ENCODE measurements at places on chromosomes 4 and X.

- DNase-seq, result no peak
Measured at GRCh38 chr4:91488946-91489345, 814.8 kb upstream of the GRID2 start.

DNA sequence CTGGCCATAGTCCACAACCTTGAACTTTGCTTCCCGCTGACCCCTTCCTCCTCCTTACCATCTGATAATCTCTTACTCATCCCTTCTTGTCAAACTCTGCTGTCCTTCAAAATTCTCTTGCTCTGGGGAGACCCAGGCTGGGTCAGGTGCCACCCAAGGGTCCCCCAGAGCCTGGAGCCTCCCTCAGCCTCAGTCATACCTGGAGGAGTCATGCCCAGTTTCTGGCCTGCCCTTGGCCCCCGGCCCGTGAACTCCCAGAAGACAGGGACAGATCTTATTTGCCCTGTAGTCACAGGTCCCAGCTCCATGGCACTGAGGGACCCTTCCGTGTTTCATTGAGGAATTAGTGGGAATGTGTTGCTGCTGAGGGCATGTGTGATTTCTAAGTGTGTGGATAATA is 4.7 kb upstream of the GPR78 start:
- no peak for DNase-seq

DNA sequence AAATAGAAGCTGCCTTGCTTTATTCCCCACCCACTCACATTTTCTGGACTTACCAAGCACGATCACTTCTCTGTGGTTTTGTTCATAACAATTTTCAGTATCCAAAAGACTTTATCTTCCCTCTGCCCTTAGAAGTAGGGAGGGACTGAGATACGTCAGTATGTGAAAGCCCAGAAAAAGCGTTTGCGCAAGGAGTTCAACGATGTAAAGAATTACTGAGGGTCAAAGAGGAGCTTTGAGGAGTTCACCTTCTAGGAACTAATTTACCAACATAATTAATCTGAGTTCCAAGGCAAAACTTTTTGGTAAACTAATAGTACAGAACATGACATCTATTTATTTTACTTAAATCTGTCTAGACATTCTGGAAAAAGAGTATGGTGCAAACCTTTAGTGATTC is 84.6 kb downstream of the MBNL3 start:
- no peak for DNase-seq

DNA sequence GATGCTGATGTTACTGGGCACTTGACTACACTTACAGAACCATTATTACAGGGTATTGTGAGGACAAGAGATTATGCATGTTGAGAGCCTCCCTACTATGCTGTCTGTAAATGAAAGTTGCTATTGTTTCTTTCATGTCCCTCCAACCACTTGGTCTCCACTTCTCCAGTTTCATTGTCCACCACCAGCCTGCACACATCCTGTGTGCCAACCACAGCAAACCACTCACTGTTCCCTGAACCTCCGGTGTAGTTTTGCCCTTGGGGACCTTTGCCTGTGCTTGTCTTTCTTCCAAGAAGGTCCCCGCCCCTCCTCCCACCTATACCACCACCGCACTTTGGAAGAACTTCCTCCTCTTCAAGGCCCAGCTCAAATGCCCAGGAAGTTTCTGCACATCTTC is 43.1 kb upstream of the AFF2 start:
- no peak for DNase-seq

DNA sequence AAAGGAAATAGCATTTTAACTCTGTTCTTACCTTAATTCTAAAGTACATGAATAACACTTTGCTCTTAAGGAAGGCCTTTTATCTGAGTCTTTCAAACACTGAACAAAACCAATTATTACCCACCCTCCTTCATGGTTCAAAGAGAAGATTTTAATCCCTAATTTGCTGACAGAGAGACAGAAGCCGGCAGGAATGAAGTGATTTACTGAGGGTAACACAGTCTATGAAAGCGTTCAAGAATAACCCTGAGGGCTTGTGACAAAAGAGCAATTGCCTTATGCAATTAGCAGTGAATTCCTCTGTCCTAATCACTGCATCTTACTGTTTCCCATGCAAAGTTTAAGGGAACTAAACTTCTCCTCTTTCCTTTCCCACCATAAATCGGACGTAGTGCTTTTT is 144.1 kb downstream of the PACRGL start:
- DNase-seq, result no peak

GRCh38 chr4:56828784-56829535 is 7.5 kb upstream of the SPINK2 start:
- DNase-seq, result no peak

DNA sequence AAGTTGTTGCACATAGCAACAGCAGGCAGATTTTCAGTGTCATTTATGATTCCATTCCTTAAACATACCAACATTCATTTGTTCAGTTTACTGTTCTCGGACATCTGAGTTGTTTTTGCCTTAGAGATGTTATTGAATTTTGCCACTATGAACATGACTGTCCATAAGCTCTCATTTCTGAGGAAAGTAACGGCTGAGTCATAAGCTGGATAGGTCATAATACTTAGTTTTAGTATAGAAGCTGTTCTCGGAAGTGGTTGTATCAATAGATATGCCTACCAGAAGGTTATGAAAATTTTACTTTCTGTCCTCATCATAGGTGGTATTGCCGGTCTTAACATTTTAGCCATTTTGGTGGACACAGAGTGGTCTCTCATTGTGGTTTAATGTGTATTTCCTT is 157.1 kb upstream of the CLNK start:
- no peak for DNase-seq

DNA sequence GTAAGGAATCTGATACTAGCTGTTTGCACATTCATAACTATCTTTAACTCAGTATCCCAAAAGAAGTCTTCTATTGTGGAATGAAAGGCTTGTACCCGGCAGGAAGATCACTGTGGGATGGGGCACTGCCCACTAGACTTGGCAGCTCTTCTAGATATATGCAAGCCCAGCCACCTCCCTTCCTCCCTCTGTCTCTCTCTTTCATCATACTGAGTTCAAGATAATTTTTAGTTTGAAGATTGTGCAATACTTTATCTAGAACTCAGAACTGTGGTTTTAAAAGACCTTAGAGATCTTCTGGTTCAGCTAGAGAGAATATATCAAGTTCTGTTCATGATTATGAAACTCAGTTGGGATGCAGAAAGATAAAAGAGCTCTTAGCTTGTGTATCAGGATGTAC is 22.5 kb upstream of the GPR34 start:
- DNase-seq, result no peak

- no peak for DNase-seq
Measured at GRCh38 chr4:56650262-56651055, 30.6 kb downstream of the HOPX start.

DNA sequence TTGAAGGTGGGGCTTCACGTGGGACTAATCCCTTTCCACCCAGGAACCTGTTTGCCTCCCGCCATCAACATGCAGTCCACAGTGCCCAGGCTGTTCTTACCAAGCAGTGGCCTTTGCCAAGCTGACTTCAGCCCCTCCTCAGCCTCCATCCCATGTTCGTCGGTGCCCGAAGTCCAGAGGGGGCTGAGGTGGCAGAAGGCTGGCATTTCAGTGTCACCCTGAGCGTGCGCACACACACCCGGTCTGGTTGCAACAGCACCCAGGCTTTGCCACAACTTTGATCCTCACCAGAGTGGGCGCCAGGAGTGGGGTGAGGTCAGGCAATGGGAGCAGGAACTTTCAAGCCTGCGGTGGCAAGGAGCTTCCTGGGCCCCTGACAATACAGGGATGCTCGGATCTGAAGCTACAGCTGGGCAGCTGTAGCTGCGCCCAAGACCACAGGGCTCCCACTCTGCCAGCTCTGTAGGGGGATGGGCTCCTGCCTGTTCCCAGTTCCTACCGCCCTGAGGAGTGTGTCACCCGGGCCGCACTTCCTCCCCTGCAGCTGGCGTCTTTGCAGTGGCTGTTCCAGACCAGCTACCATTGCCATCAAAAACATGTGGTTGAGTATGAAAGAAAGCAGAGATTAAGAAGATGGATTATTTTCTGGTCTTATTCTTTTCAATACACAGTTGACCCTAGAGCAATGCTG is 428.0 kb downstream of the EPHA5 start:
- DNase-seq, result no peak

DNA sequence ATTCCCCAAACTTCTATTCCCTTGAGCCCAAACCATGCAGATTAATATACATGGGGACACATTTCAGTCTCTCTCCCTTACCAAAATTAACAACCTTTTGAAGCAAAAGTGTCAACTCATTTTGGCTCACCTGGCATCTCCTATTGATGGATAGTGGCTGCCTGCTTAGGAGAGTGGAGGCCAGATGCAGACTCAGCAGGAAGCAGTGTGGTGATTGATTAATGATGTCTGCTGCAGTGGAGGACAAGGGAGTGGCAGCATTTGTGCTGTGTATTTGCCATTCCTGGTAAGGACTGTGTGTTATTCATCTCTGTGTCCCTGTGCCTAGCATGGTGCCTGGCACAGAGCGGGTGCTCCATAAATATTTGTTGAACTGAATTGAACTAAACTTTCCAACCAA is 590.1 kb downstream of the RAB28 start:
- no peak for DNase-seq

- no peak for DNase-seq
Measured at GRCh38 chr4:120633810-120634209, 288.7 kb downstream of the PRDM5 start.

- DNase-seq, result no peak
Measured at GRCh38 chr4:123505095-123506010, 108.8 kb downstream of the SPRY1 start.

GRCh38 chr4:137644201-137644600 is 111.9 kb upstream of the PCDH18 start:
- DNase-seq, result no peak

- DNase-seq, result peak; percentile 16
Measured at GRCh38 chrX:71253253-71254091, 468 bp downstream of the ZMYM3 start.

DNA sequence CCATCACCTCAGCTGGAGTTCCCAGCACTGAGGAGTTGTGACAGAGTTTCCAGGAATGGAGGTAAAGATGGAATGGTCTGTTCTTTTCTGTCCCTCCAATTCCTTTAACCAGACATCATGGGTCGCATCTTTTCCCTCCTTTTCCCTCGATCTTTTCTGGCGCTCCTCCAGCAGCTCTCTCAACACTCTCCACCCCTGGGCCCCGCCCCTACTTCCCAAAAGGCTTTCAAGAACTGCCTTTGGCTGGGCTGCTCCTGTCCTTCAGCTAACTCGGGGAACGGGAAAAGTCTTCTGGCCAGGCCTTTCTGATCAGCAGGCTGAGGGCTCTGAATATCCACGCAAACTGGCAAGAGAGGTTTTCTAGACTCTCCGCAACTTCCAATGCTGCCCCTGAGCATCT is 34.0 kb downstream of the UTP14A start:
- no peak for DNase-seq

GRCh38 chr4:148962539-148963290 is 520.5 kb upstream of the NR3C2 start:
- DNase-seq, result no peak

GRCh38 chrX:68865300-68865699 is 36.5 kb downstream of the EFNB1 start:
- no peak for DNase-seq

- no peak for DNase-seq
Measured at GRCh38 chr4:67880866-67881610, 2.8 kb downstream of the TMPRSS11D start.

- DNase-seq, result no peak
Measured at GRCh38 chr4:122692641-122693520, 39.6 kb upstream of the BBS12 start.

DNA sequence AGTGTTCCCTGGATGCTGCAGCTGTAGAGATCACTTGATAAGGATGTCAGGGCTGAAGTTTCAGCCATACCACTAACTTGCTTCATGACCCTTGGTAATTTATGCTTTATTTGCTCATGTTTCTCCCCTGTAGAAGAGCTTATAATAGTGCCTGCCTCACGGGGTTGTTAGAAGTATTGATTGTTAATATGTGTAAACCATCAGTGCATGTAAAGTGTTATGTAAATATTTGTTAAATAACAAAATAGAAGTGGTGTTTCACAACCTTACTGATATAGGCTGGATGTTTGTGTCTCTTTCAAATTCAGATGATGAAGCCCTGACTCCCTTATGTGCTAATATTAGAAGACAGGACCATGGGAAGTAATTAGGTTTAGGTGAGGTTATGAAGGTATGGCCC is 1.5 kb upstream of the CXCL2 start:
- no peak for DNase-seq

DNA sequence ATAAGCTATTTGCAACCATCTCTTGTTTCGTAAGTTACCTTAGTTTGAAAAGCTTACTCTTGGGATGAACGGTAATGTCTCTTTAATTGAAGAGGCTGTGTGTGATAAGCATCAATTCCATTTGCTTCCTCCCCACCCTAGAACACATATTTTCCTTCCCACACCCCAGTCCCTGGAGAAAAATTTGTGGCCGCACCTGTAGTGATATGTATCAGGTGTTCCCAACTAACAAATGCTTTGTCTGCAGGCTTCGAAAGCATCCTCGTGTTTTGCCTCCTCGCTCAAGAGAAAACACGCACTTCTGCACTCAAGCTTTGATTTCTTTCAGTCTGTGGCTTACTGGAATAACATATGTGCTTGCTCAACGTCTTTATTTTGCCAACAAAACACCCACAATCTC is 143.8 kb upstream of the OTUD4 start:
- no peak for DNase-seq

DNA sequence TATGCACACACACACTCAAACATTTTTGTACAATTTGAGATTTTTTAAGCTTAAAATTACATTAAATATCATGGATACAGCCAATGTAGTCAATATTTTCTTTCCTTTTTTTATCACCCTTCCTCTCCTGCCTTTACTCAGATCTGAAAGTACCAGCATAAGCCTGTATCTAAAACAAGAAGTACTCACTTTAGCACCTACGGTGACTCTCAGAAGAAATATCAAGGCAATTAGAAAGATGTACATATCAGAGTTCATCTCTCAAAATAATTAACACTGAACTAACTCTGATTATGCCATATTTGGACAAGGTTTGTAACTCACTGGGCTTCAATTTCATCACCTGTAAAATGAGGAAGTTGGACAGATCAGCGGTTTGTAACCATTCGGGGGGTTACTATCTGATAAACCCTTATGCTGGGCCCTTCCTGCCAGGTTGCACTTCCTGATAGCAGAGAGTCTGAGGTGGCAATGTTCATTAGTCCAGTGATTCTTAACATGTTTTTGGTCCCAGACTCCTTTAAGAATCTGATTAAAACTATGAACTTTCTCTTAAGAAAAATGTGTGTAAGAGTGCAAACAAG is 5.7 kb upstream of the GPR174 start:
- no peak for DNase-seq

DNA sequence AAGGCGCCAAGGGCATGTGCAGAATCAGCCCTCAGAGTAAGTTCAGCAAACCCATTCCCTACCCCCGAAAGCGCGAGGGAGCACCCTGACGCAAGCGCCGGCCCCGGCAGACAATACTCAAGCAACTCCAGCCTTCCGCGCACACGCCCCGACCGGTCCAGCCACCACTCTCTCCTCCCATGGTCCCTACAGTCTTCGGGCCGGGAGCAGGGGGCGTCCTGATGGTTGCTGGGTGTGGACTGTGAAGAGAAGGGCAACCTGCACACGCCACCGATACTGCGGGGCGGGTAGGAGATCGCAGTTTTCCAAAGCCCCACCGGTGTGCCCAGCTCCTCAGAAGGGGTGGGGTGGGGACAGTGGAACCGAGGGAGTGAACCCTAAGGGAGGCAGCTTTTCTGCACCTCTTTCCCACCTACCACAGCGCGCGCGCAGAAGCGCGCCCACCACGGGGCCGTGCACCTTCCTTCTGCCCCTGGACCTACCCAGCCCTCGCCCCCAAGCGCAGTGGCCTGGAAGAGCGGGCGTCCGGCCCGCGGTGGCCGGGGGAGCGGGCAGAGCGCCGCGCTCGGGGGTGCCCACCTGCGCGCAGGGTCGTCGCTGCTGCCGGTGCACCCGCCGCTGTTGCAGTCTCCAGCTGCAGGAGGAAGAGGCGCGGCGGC is 650.2 kb upstream of the DIPK2B start:
- DNase-seq, result no peak

GRCh38 chrX:98459669-98460068 is 1576.0 kb downstream of the RPA4 start:
- DNase-seq, result no peak

All from activated T-cell treated with anti-CD3 and anti-CD28 coated beads for 1 hour (primary cell).